ENCODE measurements at places on chromosomes 5 and 9. TPM values are rescaled to one million over a fixed set of nuclear protein-coding genes. Genes with fewer than 3 reads are reported as not detected.

GRCh38 chr5:130333089-130333488 is 428.8 kb downstream of the CHSY3 start:
- DNase-seq: no peak

SNCB gene
- 15.5 TPM for total RNA-seq

GRCh38 chr5:89556215-89556913 is 673.4 kb upstream of the MEF2C start:
- no peak for DNase-seq

- no peak for DNase-seq
Observed at GRCh38 chr5:135050244-135050767, 16.3 kb upstream of the PITX1 start.

CCDC152 gene
- 9.0 TPM for total RNA-seq

Data from frontal cortex (tissue), 4 donors.